ENCODE measurements at places on chromosomes 7 and 10.

GRCh38 chr7:53048638-53049037 lies 13.2 kb downstream of the POM121L12 start:
- DNase-seq = no peak

- DNase-seq = no peak
Observed at GRCh38 chr7:105304040-105304895, 84.5 kb downstream of the SRPK2 start.

- no peak for DNase-seq
Observed at GRCh38 chr7:18901351-18901750, 216.1 kb downstream of the TWIST1 start.

GRCh38 chr10:9244864-9245263 lies 1190.4 kb downstream of the GATA3 start:
- no peak for DNase-seq

GRCh38 chr10:91313-91712 lies 42.2 kb upstream of the TUBB8 start:
- no peak for DNase-seq

GRCh38 chr7:114021135-114021534 lies 102.3 kb upstream of the PPP1R3A start:
- DNase-seq = no peak

DNA sequence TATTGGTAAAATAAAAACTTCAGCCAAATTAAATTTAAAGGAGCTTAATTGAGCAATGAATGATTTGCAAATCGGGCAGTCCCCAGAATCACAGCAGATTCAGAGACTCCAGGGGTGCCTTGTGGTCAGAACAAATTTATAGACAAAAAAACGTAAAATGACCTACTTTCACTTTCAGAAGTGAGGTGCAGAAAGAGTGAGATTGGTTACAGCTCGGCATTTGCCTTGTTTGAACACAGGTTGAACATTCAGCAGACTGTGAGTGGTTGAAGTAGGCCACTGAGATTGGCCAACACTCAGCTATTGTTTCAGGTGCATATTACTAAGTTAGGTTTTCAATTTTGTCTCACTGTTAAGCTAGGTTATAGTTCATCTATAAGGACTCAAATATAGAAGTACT lies 153.4 kb downstream of the BICC1 start:
- DNase-seq = no peak

GRCh38 chr10:75096749-75097148 lies 14.7 kb upstream of the SAMD8 start:
- DNase-seq = no peak

GRCh38 chr10:42422911-42423310 lies 215.5 kb downstream of the ZNF33B start:
- DNase-seq = no peak

DNA sequence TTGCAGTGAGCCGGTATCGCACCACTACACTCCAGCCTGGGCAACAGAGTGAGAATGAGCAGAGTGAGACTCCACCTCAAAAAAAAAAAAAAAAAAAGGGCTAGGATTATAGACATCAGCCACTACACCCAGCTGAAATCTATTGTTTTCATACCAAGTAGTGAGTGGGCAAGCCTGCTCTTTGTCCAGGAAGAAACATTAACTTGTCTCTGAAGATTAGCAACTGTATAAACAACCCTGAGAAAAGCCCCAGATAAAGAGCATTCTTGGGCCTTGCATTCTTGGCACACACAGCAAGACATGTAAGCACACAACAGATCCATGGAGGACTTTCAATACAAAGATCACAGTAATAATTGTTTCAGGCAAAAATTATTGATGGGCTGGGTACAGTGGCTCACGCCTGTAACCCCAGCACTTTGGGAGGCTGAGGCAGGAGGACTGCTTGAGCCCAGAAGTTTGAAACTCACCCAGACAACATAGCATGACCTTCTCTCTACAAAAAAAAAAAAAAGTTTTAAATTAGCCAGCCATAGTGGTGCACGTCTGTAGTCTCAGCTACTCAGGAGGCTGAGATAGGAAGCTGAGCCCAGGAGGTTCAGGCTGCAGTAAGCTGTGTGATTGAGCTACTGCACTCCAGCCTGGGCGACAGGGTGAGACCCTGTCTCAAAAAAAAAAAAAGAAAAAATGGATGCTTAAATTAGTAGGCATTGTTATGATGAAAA lies 4.4 kb downstream of the PSPH start:
- no peak for DNase-seq

DNA sequence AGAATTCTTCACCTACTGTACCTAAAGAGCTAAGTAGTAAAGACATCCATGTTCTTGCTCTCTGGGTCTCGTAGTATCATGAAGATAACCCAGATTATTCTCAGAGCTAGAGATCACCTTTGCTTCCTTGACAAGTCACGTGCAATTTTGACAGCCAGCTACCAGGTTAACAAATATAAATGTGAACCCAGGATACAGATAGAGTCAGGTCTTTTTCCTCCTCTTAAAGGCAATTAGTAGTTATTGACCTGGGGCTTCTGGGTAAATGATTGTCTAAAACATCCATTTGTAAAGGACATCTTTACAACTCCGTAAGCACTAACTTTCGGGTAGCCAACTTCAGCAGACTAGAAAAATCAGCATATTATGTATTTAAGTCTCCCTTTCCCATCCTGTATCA lies 28.8 kb downstream of the LHFPL3 start:
- no peak for DNase-seq

- DNase-seq = no peak
Observed at GRCh38 chr10:104657457-104657856, 16.4 kb downstream of the SORCS3 start.

DNA sequence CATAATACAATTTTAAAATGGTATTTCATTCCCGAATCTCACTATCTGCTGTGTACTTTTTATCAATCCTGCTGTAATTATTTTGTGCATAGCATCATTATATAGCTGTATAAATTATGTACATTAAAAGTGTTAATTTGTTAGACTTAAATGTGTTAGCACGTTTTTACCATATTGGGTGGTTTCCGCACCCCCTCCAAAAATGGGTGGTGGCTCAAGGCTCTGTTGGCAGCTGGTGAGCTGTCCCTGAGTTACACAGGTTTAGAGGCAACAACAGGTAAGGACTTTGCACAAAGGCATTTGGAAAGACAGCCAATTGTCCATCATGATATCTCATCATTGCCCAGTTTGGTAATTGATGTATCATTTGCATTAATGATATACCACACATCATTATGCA lies 18.6 kb upstream of the LMTK2 start:
- DNase-seq = no peak

GRCh38 chr10:126839094-126839761 lies 66.0 kb upstream of the DOCK1 start:
- DNase-seq = no peak

DNA sequence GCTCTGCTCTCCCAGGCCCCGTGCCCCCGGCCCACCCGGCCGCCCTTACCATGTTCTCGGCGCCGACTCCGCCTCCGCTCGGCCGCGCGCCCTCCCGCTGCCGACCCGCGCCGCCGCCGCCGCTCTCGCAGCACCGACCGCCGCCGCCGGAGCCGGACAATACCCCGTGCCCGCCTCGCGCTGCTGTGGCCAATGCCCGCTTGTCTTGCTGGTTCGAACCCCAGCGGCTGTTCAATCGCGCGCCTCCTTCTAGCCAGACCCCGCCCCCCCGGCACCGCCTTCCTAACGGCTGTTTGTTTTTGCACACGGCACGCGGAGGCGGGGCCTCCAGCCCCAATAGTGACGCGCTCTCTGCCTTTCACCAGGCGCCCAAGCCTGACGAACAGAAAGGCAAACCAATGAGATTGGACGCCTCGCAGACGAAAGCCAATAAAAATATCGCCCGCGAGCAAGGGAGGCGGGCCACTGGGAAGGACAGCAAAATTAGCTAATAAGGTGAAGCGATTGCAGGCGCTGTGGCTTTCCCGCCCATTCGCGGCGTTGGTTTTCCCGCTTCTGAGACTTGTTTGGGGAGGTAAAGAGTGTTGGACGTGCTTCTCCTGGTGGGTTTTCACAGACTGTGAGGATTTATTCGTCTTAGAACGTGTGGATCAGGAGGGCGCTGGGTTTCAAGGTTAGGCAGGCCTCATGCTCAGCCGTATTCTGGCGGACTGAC lies at the start of gene H2AZ2:
Gene H2AZ2 (minus strand): TSS at position 168 of the 715 bp plus-strand sequence. CDS start 116 bp downstream, at position 52.
- DNase-seq = peak; percentile 98

DNA sequence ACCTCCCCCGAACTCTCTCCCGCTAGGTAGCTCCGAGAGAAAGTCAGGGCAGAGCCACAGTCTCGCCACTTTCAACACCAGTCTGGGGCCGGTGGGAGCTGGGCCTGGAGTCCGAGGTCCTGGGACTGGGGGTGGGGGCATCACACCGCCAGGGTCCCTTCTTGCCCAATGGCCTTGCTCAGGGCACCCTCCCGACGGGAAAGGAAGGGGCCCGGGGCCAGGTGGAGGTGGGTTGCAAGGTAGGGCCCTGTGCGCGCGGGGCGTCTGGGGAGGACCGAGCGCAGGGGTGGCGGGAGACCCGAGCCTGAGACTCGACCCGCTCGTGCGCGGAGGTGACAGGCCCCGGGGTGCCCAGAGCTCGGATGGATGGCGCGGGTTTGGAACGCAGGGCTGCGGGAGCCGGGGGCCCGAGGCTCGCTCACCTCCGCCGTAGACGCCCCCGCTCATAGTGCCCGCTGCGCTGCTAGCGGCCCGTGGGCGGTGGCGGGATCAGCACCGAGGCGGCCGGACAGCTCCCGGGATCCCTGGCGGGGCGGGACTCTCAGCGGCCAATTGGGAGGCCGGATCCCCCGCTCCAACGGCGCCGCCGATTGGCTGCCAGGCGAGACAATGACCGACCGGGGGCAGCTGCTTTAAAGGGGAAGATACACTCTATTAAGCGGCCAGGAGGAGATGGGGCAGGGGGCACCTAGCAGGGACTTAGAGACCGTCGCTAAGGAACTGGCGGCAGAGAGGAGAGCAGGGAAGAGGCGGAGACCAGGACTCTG lies at the start of gene ACTL6B:
Gene ACTL6B (minus strand): TSS at position 541 of the 767 bp plus-strand sequence. CDS start 94 bp downstream, at position 447.
- DNase-seq = peak; percentile 55

GRCh38 chr10:73898730-73899410 lies 12.1 kb upstream of the PLAU start:
- DNase-seq = no peak

GRCh38 chr7:49776994-49777393 lies 3.6 kb downstream of the VWC2 start:
- DNase-seq = no peak

GRCh38 chr7:109059089-109059488 lies 489.4 kb downstream of the DNAJB9 start:
- no peak for DNase-seq

GRCh38 chr7:90455163-90456030 lies 14.0 kb upstream of the PTTG1IP2 start:
- peak; percentile 48 for DNase-seq

GRCh38 chr10:103968441-103969391 lies 1.8 kb downstream of the SLK start:
- no peak for DNase-seq

- no peak for DNase-seq
Observed at GRCh38 chr10:76285012-76285411, 853.6 kb downstream of the LRMDA start.

DNA sequence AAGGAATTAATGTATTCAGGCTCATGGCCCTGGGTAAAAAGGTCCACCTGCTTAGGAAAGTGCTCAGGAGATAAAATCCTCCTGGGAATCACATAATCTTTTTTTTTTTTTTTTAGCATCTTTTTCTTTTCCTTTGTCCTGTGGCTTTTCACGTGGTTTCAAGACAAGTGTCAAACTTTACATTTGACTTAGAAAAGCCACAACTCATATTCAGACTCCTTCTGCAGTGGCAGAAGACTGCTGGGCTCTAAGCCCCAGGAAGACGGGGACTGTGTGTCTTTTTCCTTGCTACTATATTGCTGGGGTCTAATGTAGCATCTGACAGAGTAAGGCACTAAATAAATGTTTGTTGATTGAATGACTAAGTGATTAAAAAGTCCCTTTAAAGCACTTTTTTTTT lies 127.5 kb upstream of the ANKRD1 start:
- no peak for DNase-seq

- no peak for DNase-seq
Observed at GRCh38 chr10:60910543-60910942, 33.4 kb downstream of the RHOBTB1 start.

GRCh38 chr7:74489997-74490945 lies 36.6 kb downstream of the GTF2IRD1 start:
- DNase-seq = no peak

GRCh38 chr10:71837098-71837827 lies 13.8 kb downstream of the PSAP start:
- no peak for DNase-seq

GRCh38 chr10:95503001-95503400 lies 58.2 kb downstream of the SORBS1 start:
- no peak for DNase-seq

DNA sequence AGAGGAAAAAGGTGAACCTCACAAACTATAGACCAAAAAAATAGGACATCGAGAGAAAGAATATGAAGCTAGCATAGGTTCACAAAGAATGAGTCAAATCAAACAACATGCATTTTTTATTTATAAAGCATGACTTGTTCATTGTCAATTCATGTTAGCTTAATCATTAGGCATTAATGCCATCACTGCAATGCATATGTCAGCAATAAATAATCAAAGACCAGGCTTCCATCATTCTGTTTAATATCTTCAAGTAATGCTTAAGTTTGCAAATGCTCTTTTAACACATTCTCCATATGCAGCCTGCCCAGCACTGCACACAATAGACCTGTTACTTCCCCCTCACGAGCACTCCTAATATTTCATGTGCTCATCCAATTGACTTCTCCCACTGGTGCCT lies 8.9 kb upstream of the MAGI2 start:
- no peak for DNase-seq

DNA sequence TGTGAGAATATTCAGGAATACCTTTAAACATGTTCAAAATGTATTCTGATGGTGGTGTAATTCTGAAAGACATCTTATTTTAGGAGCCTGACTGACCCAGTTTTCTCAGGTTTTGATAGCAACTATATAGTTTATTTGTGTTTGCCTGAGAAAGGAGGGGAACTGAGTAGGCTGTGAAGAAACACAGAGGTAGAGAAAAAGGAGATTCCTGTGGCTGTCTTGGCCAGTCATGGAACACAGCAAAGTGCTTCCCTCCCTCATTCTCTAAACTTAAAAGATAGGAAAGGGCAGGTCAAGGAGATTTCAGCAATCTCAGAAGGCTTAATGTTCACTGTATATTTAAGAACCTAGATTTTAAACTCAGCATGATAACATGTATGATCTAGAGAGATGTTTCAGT lies 43.5 kb downstream of the ZMYND11 start:
- no peak for DNase-seq

- no peak for DNase-seq
Observed at GRCh38 chr10:121157998-121158397, 306.8 kb downstream of the WDR11 start.

DNA sequence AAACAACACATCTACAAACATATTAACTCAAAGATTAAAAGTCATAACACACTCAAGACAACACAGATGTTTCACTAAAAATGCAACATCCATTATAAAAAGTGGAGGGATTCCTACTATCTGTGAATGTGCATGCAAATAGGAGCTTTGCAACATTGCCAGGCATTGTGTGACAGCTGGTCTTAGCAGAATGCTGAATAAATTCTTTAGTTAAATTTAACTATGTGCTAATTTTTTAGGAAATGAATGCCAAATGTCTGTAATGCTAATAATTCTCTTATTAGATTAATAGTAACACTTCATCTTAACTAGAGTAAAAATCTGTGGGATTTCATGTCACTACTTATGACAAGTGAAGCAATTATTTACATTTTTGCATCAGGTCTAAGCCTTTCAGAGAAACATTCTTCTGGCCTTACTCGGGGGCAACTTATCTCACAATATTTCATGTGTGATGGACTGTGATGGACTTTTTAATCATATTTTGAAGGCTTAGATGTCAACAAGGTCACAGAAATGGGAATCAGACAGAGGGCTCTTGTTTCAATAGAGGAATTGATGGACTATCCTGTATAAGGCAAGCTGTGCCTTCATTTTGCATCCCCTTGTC lies 524.6 kb upstream of the KCND2 start:
- DNase-seq = no peak

GRCh38 chr7:103576641-103577040 lies 130.6 kb upstream of the SLC26A5 start:
- DNase-seq = no peak

Data from GM10248 (cell line).